ENCODE measurements at places on chromosomes 6 and 20.

GRCh38 chr20:19617256-19617655, 140.8 kb upstream of the RIN2 start:
- no peak for DNase-seq

DNA sequence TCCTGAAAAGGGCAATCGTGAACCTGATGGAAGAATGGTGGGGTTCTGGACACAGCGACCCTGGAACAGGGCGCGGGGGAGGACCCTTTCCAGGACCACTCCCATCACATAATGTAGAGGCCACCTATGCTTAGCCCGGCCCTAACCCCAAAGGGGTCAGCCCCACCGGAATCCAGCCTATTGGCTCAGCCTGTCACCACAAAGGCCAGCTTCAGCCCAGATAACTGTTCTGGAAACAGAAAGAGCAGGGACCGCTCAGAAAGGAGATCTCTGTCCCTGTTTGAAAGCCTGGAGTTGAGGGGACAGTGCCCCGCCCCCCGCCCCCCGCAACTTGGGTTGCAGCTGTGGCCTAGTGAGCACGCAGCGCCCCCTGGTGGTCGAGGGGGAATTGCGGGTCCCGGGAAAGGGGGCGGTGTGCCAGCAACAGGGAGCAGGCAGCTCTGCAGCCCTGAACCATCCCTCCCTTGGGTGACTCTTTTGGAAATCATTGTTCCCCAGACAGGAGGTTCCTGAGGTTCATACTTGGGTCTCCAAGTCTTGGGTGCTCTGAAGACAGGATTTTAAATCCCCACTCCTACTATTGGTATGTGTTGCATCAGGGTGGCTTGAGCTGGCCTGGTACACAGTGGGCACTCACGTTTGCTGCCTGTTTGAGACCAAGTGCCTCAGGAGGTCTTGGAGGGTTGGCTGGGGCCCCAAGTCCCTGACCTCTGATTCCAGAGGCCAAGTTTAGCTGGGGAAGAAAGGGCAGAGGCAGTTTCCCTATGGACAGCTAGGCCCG, 1.5 kb downstream of the SIGLEC1 start:
- no peak for DNase-seq

GRCh38 chr20:34052414-34052813, 58.7 kb downstream of the RALY start:
- DNase-seq: no peak

DNA sequence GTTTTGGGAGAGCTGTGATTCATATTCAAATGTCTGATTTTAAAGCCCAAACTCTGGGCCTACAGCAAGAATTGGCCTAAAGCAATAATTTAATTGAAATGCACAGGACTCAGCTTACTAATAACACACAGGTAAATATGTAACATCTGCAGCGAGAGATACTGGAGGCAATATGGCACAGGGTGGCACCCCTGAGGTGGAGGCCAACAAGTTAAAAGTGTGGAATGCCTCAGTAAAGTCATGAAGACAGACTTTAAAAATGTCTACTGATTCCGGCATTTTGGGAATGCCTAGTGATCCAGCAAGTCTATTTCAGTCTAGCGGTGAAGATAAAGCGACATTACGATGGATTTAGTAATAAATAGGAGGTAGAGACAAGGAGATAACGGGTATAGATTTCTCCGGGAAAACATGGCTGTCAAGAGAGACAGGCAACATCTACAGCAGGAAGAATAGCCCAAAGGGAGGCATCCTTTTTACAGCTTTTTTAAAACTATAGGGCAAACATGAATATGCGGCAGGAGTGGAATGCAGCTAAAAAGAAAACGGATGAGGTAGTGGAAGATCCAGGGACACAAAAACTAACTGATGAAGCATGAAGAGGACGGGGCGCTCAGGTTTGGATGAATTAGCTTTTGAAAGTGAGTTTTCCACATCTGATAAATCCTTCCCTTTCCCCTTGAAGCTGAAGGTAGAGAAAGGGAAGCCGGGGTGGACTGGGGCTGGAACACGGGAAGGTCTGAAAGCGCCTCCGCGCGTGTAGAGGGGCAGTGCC, 1.2 kb downstream of the NANP start:
- no peak for DNase-seq

DNA sequence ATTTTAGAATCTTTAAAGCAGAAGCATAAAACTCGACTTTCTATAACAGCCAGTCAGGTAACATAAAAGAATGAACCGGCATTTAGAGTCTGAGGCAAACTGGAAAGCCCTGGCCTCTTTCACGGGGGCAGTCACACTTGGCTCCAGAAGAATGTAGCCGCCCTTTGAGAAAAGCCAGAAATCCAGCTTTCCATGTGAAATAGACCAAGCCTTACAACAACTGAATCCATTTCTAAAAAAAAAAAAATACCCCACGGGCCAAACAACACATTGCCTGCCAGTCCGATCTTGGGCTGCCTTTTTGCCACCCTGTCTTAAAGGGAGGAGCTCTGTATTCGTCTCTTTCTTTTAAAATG, 252.9 kb upstream of the TAB2 start:
- DNase-seq: no peak

GRCh38 chr6:141290941-141291721, 841.6 kb upstream of the GJE1 start:
- DNase-seq: no peak

DNA sequence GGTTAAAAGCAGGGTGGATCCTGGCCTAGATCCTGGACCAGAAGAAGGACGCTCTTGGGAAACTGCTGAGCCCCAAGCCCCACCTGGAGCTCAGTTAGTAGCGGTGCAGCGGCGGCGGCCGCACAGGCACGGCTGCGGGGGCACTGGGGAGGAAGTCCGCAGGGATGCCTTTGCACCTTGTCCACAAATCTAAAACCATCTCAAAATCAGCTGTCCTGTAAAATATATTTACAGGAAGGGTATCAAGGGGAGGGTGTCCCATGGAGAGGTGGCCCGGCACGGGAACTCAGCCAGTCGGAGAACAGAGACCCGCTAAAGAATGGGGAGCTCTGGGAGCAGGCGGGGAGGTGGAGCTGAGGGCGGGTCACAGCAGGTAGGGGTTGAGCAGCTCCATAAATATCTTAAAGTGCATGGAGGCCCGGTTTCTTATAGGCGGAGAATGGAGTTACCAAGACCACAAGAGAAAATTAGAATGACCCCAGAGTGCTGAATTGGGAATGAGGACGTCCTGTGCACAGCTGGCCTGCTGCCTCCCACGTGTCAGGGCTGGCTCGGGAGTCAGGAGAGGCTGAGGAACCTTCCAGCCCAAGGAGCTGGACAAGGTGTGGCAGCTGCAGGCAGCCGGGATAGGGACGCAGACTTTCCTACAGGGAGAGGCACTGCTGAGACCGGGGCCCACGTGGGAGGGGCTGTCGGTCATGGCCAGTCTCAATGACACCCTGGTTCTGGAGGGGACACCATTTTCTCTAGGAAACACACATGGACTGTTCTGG, 8.0 kb downstream of the MTG2 start:
- DNase-seq: no peak

DNA sequence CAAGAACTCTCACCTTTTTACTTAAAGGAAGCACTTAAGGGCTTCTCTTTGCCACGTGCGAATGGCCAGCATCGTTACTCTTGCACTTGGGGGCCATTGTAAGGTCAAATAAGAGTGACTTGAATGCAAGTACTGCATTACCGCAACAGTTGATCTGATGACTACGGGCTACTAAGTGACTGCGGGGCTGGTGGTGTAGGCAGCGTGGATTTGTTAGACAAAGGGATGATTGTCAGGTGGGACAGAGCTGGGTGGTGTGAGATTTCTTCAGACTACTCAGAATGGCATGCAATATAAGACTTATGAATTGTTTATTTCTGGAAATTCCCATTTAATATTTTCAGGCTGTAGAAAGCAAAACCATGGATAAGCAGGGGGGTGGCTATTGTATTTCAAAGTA, 199.7 kb upstream of the UST start:
- no peak for DNase-seq

- no peak for DNase-seq
Observed at GRCh38 chr6:82337688-82338257, 25.8 kb upstream of the TPBG start.

DNA sequence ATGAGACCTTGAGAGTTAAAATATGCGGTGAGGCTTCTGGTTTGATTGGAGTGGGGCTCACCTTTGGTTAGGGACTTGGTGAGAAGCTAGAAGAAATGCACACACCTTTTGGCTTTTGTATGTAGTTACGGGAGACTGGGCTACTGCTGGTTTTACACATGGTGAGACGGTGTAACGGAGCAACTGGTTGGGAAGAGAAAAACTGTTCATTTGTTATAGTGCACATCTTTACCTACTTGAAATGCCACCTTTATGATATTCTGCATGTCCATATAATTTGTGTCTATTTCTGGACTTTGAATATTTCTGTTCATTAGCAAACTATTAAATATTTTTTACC, 31.6 kb downstream of the TIAM2 start:
- no peak for DNase-seq

- peak; percentile 46 for DNase-seq
Observed at GRCh38 chr6:36028877-36029324, 1.3 kb downstream of the MAPK14 start.

DNA sequence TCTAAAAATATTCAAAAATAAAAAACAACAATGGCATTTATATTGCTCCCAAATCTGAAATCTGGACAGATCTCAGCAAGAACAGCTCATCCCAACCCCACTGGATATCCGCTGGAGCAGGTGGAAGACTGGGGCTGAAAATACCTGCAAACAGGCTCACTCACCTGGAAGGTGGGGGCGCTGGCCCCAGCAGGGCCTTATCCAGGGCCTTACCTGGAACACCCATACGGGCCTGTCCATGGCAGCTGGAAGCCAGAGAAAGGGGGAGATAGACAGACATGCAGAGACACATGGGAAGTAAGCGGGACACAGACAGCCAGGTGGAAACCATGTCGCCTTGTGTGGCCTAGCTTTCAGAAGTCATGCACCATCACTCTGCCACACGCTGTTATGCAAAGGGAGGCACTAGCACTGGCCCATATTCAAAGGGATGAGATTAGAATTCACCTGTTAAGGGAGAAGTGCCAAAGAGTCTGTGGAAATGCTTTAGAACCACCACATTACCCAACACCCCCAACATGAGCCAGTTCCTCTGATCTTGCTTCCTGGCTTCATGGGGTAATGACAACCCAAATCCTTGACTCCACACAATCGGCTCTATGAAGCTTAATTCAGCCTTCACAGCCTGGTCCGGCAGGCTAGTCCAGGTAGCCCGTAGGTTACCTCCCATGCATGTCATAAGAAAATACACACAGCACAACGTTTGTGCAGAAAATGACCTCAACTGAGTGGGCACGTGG, 99.0 kb upstream of the CDYL start:
- DNase-seq: no peak

- DNase-seq: no peak
Observed at GRCh38 chr6:43489277-43490072, 12.1 kb downstream of the TJAP1 start.

- DNase-seq: no peak
Observed at GRCh38 chr6:24899136-24899996, 36.4 kb downstream of the RIPOR2 start.

DNA sequence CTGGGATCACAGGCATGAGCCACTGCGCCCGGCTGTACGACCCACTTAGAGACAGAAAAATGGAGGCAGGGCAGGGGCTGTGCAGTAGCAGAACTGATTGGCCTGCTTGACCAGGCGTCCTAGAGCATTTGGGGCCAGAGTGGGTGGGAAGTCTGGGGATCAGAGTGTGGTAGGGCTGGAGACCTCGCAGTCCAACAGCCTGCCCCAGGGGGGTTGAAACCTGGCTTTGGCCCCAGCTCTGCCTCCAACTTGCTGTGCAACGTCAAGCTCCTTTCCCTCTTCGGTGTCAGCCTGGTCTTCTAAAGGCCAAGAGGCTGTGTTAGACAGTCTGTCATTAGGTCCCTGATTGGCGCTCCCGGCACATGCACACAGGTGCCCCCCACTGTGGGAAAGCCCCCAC, 15.3 kb upstream of the SPDEF start:
- no peak for DNase-seq

GRCh38 chr6:1609648-1610496, at the start of gene FOXC1:
FOXC1 (plus strand) TSS chr6:1609915; CDS start chr6:1610446, 531 bp downstream.
- DNase-seq: peak; percentile 85

DNA sequence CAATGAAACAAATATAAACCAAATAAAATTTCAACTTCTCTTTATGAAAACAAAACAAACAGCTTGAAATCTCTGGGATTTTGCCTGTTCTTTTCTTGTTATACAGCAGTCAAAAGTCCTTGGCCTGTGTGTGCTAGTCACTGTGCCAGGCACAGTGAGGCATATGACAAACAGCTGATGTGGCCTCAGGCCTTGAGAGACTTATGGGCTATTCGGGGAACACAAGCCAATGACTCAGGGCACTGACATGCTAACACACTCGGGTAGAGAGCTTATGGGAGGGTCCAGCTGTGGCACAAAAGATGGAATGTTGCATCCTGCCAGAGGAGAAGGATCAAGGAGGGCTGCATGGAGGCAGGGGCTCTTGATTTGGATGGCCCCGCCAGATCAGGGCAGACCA, 95.4 kb upstream of the NKX2-2 start:
- DNase-seq: no peak

DNA sequence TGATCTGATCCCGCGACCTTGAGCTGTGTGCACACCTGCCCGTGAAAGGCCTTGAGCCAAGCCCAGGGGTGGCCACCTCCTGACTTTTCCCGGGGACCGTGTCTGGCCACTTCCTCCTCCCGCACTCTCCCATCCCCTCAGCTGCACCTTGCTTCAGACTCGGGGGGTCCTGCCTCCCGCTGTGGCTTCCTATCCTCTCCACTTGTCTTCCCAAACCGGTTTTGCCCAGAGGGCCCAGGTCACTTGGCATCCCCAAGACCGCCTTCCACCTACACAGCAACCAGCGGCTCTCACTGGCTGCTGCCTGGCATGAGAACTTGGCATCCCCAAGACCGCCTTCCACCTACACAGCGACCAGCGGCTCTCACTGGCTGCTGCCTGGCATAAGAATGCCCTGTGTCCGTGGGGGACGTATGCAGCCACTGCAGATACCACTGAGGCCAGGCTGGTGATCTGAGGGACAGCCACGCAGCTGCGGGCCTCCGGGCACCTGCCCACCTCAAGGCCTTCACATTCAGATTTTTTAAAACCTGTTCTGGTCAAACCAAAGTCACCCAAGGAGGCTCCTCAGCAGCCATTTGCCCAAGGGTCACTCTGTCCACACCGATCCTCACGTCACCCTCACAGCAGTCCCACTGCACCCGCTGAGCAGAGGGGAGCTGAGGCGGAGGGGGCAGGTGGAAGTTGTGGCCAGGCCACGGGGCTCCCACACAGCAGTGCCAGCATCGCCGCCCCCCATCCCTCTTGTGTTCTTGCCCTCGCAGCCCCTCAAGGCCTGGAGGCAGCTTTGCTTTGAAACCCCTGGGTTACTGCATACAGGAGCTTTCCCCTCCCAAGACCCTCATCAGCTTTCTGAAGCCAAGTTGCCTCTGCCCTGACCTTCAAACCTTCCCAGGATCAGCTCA, 245.5 kb downstream of the TAF4 start:
- no peak for DNase-seq

DNA sequence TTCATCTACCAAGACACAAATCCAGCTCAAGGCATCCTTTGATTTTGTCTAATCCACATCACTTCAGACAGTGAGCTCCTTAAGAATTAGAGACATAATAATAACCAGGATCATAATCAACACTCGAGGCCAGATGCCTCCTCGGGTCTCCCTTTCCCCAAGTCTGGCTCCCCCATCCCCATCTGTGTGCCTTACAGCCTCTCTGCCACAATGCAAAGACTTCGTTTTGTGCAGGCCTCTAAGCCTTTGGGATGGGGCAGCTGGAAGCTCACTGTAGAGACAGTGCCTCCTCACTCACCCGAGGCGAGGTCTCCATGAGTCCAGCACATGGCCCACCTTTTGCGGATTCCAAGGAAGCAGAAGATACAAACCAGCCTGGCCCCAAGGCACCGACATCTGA, 30.3 kb downstream of the LRFN2 start:
- DNase-seq: no peak
